ENCODE measurements at places on chromosomes 4 and X.

- no peak for DNase-seq
Observed at GRCh38 chrX:100635989-100636320, 651 bp downstream of the TSPAN6 start.

- DNase-seq, result peak; percentile 13
Observed at GRCh38 chrX:74925225-74926088, at the start of gene NEXMIF. Gene NEXMIF (minus strand): TSS chrX:74925452.

- DNase-seq, result no peak
Observed at GRCh38 chr4:72997409-72997808, 72.1 kb downstream of the COX18 start.

- no peak for DNase-seq
Observed at GRCh38 chr4:152224223-152224622, 311.7 kb downstream of the FBXW7 start.

DNA sequence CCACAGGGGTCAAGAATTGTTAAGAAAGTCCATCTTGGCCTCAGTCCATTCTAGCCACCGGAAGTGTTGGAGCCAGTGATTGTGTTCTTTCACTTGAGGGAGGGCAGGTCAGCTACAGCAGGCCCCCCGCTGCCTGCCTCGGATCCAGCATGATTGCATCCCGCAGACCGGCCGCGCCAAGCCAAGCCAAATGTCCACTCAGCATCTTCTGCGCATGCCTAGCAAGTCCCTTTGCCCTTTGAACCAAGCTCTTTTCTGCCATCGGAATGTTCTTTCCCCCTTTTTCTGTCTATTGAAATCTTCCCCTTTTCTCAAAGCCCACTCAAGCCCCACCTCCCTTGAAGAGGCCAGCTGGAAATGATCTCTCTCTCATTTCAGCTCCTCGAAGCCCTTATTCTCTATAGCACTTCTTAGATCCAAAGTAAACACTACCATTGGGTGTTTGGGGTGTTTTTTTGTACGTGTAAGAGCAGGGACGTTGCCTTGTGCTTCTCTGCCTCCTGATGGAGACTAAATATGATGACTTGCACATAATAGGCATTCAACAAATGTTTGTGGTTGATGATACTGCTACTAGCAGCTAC lies 147.8 kb upstream of the BCOR start:
- DNase-seq, result no peak

DNA sequence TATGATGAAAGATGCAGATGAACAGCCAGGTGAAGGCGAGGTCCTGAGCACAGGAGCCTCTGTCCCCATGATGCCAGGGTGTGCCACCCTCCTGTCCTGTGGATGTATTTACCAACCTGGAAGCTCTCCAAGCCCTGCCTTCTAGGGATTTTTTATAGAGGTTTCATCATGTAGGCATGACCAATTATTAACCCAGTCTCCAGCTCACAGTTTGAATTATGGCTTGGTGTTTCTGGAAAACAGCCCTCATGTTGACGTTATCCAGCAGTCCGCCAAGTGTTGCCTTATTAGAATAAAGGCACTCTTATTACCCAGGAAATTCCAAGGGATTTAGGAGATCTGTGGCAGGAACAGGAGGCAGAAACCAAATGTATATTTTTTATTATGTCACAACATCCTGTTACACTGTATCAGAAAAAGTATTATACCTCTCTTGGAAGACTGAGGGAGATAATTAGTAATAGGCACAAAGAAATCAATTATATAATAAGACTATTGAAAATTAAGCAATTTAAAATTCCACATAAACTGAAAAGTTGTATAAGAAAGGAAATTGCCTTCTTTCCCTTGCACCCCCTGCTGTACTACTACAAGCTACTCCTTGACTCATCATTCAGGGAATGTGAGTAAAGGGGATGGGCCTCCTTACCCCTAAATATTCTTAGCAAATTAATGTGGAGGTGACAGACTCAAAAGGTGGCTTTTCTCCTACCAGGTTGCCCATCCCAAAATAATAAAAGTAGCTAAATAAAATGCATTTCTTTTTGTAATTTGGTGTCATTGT lies 129.6 kb downstream of the ZNF330 start:
- DNase-seq, result no peak

DNA sequence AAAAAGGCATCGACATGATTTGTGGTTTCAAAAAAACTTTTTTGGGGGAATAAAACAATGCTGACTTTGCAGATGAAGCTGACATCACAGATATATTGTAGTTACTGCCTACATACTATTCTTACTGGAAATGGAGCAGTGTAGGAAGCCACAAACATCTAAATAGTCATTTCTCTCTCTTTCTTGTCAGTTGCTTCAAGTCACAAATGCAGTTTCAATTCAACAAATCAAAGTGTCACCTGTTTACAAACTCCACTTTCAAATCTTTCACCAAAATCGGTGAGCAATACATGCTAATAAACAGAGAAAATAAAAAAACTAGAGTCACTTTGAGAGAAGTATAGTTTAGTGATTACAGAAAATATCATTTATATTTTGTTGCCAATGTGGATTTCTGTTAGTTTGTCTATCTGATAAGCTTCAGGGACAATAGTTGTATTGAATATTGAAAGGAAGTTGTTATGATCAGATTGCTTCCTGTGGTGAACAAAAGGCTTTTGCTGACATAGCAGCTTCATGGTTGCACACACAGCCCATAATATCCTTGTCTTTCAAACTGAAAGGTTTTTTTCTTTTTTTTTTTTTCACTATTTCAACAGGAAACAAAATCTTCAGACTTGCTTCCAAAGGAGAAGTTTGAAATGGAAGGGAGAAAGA lies 49.7 kb upstream of the PTPN13 start:
- no peak for DNase-seq

DNA sequence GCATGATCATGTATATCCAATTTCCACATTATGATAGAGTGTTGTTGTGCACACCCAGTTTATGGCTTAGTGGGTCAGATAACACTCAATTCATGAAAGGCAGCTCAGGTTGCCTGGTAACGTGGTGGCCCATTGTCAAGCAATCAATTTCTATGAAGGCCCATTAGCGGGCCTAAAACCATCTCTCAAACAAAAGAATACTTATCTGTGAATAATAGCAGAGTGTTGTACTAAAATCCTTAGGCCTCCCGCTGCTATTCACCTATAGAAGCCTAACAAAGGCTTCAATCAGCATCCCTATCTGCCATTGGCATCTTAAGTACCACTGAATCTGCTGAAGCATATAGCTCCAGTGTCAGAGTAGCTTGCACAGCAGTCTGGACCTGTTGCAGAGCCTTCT lies 849.6 kb upstream of the POU3F4 start:
- DNase-seq, result no peak

GRCh38 chr4:172791841-172792240 lies 376.8 kb upstream of the GALNT7 start:
- DNase-seq, result no peak

DNA sequence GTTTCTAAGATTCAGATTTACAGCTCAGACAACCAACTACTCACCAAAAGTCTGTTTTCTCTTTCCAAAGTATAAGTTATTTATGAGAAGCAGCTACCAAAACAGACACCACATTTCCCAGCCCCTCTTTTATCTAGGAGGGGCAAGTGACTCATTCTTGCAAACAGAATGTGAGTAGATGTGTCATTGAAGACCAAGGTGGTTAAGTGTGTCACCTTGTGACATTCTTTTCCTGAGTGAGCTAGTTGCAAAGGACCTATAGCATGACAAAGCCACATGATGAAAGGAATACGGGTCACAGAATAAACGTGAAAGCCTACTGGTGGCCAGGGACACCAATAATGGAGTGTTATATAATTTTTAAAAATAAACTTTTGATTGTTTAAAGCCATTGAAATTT lies 50.0 kb downstream of the SLC7A11 start:
- no peak for DNase-seq

- DNase-seq, result no peak
Observed at GRCh38 chr4:77093401-77093800, 17.6 kb upstream of the CCNI start.

- DNase-seq, result no peak
Observed at GRCh38 chrX:1134156-1134555, 78.3 kb downstream of the CRLF2 start.

DNA sequence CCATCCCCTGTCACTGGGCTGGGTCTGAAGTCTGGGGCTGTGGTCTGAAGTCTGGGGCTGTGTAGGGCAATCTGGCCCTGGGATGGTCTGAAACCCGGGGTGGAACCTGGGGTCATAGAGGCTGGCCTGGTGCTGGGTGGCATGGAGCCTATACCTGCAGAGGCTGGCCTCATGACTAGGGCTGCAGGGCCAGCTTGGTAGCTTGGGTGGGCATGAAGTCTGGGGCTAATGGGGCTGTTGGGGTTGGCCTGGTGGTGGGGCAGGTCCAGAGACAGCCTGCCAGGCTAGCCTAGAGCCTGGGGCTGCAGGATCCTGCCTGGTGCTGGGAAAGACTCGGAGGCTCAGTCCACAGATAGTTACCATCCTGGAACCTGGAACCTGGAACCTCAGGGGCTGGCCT lies 37.0 kb downstream of the GALNT7 start:
- DNase-seq, result no peak

GRCh38 chr4:44720371-44720770 lies 6.0 kb downstream of the GNPDA2 start:
- no peak for DNase-seq

DNA sequence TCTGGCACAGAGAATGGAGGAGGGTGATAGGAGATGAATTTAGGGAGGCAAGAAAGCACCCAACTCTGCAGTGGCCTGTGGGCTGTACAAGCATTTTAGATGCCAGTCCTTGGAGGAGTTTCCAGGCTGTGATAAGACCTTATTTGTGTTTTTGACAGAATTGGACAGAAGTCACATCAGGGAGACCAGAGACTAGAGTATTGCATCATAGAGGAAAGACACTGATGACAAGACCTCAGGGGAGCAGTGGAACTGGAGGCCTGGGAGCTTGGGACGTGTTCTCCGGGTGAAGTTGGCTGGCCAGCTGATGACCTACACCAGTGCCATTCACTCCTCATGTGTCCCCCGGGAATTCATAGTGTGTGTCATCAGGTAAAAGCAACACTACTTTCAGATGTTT lies 284.0 kb upstream of the ZFP42 start:
- DNase-seq, result no peak

DNA sequence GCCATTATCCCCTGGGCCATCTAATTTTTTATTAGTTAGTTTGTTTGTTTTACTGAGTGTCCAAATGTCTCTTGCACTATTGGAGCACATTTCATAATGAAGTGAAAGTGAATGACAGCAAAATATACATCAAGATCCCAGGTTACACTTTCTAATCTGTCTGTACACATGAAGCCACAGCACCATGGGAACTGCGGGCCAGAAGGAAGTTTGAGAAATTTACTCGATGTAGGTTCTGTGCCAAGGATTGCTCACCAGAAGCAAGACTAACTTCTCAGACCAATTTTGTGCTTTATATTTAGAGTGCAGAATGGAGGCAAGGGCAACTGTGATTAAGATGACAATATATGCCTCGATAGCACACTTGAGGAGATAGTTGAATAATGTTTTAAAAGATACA lies 258.0 kb downstream of the COL25A1 start:
- DNase-seq, result no peak

DNA sequence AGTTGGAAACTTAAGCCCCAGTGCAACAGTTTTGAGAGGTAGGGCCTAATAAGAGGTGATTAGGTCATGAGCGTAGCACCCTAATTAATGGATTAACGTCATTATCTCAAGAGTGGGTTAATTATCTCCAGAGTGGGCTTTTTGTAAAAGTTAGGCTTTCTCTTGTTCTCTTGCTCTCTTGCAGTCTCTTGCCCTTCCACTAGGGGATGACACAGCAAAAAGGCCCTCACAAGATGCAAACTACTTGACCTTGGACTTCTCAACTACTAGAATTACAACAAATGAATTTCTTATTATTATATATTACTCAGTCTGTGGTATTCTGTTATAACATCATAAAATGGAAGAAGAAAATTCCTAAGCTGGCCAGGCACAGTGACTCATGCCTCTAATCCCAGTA lies 22.1 kb upstream of the NDST3 start:
- no peak for DNase-seq

GRCh38 chr4:113919611-113920010 lies 59.8 kb downstream of the ARSJ start:
- DNase-seq, result no peak

- DNase-seq, result no peak
Observed at GRCh38 chr4:146370841-146371240, 150.9 kb downstream of the SLC10A7 start.

DNA sequence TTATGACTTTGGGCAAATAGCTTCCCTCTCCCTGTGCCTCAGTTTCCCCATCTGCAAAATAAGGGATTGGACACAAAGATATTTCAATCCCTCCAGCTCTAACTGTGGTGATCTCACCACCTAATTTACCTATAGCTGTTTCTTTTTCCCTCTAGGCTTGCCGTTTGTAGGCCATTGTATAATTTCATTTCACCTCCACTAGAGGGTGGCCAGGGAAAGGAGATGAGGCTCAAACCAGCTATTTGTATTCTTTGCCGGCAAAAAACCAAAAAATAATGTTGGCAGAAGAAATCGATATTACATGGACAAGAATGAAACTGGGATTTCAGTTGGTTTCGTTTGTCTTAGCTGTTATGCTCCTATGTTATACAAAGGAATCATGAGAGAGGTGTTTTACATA lies 36.1 kb upstream of the DOCK11 start:
- no peak for DNase-seq

DNA sequence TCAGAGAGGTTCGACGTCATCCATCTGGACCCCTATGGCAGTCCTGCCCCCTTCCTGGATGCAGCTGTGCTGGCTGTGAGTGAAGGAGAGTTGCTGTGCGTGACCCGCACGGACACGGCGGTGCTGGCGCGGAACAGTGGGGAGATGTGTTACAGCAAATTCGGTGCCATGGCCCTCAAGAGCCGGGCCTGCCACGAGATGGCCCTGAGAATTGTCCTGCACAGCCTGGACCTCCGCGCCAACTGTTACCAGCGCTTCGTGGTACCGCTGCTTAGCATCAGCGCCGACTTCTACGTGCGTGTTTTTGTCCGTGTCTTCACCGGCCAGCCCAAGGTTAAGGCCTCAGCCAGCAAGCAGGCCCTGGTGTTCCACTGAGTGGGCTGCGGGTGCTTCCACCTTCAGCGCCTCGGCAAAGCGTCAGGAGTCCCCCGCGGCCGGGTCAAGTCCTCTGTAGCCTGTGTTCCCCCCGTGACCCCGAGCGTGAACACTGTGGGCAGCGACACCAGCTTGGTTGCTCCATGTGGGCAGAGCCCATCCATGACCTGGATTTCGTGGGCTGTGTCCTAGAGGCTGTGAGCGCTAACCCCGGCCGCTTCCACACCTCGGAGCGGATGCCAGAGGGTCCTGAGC lies 186.7 kb upstream of the SLITRK2 start:
- DNase-seq, result no peak

DNA sequence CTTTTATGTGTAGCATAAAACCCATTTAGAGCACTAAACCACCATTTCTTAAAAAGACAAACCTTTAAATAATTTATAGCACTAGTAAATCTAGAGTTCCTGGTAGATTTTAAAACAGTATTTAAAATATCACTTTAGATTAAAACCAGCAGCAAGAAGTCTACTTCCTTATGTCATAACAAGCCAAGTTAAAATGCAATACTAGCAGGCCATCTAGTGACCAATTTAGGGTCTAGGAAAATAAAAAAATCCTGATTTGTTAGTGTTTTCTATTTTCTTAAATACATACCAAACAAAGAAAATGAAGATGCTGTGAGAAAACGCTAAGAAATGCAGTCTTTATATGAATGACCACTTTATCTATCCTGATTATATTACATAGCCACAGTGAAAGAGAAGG lies 53.9 kb downstream of the PAPSS1 start:
- DNase-seq, result no peak

GRCh38 chrX:103615781-103616371 lies 8.1 kb downstream of the TCEAL3 start:
- no peak for DNase-seq
